ENCODE measurements at places on chromosomes 11 and 22.

DNA sequence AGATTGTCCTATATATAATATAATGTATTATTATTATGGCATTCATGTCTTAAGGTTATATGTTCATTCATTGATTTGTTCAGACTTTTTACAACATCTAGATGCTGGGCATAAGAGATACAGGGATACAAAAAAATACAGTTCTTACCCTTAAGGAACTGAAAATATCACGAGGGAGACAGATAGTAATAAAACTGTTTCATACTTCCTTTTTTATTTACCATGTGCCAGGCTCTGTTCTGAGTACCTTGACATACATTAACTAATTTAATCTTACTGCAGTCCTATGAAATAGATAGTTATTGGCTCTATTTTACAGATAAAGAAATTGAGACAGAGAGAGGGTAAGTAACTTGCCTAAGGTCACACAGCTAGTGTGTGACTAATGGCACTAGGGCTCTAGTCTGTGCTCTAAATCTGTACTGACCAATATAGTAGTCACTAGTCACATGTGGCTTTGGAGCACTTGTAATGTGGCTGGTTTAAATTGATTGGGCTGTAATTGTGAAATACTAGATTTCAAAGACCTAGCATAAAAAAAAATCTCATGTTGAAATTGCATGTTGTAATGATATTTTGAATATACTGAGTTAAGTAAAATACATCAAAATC, 21.3 kb downstream of the TRIM44 start:
- DNase-seq: no peak

DNA sequence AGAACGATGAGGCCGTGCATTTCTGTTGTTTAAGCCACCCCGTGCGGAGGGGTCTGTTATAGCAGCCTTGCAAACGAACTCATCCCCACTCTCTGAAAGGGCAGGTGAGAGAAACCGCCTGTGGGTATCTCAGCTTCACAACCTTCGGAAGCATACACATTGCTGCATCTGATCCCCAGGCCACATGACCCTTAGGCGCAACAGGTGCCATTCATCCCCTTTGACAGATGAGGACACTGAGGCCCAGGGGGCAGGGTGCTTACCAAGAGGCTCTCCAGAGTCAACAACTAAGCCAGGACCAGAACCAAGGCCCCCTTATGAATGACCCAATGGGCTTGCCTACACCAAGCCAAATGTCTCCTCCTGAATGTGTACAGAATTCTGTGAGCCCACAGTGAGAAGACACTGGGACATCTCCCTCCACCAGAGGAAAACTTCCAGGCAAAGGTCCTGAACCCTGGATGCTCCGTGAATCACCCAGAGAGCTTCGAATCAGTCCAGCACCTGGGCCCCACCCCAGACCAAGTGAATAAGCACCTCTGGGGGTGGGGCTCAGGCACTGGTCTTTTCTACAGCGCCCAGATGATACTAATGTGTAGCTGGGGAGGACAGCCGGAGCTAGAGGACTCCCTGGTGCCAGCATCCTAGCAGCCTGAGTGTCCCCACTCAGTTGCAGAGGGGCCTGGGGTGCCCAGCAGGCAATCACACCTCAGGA, 83.2 kb downstream of the BUD13 start:
- no peak for DNase-seq

GRCh38 chr22:50473855-50474671, 772 bp downstream of the SBF1 start:
- no peak for DNase-seq

GRCh38 chr11:74449369-74449931, 17.9 kb downstream of the KCNE3 start:
- peak; percentile 53 for DNase-seq

Measured in CMK (cell line).